ENCODE measurements at places on chromosomes 6 and 20.
A peak's percentile ranks its signal among the peaks of the same experiment; 100 is the strongest.

DNA sequence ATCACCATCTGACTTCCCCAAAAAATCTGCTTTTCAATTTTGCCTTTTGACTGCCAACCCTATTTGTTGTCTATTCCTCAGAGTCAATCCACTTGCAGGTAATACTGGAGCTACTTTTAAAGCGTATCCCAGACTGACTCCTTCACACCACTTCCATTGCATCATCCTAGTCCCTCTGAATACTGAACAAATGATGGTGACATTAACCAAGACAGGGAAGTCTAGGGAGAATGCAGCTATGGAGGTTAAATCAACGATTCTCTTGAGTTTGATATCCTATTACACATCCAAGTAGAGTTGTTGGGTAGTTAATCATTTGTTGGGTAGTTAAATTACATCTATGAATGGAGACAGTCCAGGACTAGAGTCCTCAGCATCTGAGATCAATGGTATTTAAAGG is 2.0 kb downstream of the OGFRL1 start:
- DNase-seq, result no peak

GRCh38 chr20:64044484-64045247 is 4.8 kb downstream of the SOX18 start:
- peak; percentile 65 for DNase-seq

DNA sequence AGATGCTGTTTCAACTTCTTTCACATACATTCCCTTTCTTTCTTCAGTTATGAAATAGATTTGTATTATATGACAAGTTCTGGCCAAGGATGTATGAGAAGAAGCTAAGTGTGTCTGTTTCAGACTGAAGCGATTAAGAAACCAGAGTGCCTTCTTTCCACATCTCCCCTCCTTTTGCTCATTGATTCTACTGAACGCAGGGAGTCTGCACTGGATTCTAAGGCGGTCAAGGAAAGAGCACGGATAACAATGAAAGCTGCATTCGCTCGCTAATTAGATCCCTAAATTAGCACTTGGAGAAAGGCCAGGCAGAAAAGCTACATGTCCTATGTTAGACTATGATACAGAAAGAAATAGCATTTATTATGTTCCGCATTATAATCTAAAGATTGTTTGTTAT is 267.7 kb downstream of the HAO1 start:
- no peak for DNase-seq

- no peak for DNase-seq
These were observed 8.1 kb upstream of the CSE1L start for GRCh38 chr20:49037962-49038387.

DNA sequence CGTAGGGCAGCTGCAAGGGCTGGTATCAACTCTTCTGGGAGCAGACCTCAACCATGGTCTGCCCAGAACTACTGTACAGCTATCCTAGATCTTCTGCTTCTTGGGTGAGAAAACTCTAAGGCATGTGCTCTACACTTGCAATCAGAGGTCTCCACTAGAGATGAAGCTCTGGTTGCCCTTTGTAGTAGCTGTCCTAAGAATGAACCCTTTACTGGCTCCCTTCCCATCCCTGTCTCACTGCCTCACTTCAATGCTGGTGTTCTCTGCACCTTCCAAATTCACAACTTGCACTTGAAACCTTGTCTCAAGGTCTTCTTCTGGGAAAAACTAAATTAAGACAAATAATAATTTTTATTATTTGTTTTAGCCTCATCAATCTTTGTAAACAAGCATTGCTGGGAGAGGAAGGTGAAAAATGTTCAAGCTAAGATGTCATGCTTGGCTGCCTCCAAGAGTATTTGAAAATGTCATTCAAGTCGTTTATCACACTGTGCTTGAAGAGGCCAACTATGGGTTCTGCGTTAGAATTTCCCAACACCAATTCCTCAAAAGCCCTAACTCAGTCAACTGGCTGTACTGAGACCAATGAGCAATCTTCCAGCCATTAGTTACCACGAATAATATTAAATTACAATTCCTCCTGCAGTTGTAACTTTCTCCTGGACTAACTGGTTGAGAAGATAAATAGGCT is 255.7 kb upstream of the PRND start:
- DNase-seq, result no peak

GRCh38 chr6:36745283-36745682 is 47.7 kb downstream of the RAB44 start:
- DNase-seq, result no peak

DNA sequence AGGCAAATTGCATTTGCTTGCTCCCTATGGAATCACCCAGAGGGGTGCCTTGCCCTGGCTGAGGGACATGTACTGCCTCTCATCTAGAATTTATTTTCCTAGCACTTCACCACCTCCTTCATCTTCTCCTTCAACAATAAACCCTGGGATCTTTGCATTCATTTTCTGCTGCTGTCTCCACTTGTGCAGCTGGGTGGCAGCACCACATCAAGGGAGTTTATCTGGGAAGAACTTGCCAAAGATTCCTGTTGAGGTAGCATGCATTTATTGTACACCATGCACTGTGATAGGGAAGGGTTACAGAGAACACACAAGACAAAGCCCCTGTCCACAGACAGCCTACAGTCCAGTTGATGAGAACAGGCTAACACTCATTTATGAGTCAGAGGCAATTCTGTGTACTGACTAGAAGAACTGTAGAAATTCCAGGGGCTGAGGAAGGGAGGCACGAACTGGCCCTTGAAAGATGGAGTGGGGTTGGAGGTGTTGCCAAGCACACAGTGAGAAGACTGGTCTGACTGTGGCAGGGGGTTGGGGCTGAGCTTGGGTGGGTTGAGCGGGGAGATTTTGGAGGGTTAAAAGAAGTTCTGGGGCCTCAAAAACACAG is 17.5 kb downstream of the C20orf173 start:
- DNase-seq, result no peak

DNA sequence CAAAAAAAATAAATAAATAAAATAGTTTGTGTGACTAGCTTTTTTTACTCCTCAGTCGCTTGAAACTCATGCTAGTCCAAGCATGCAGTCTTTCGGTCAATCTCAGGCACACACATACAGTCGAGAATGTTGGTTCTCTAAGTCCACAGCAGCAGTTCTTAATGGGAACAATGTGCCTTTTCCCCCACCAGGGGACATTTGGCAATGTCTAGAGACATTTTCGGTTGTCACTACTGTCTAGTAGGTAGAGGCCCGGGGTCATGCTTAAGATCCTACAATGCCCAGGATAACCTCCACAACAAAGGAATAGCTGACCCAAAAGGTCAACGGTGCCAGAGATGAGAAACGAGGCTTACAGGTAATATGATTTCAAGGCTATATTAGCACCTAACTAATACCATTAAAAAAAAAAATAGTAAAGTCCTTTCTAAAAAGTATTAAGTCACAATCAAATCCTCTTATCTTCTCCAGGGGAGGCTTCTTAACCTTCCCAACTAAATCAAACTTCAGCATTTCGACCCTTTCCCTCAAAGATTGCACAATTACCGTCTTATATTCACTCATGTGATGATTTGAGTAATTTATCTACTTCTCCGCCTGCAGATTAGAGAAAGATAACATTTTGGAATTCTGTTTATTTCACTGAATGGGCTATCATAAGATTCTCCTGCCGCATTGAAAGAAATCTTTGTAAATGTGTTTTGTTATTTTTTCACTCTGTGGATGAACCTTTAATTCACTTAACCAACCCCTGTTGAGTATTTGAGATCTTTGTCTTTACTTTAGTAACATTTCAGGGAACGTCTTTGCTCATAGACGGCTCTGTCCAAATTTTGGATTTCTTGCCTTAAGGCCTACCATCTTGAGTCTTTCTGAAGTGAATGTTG is 8.1 kb upstream of the SALL4 start:
- no peak for DNase-seq

- DNase-seq, result no peak
These were observed 769.2 kb upstream of the DEFB115 start for GRCh38 chr20:30487947-30488926.

- no peak for DNase-seq
These were observed 23.2 kb upstream of the CHRNA4 start for GRCh38 chr20:63384336-63384735.

- no peak for DNase-seq
These were observed 3.9 kb upstream of the TGM2 start for GRCh38 chr20:38168791-38169589.

DNA sequence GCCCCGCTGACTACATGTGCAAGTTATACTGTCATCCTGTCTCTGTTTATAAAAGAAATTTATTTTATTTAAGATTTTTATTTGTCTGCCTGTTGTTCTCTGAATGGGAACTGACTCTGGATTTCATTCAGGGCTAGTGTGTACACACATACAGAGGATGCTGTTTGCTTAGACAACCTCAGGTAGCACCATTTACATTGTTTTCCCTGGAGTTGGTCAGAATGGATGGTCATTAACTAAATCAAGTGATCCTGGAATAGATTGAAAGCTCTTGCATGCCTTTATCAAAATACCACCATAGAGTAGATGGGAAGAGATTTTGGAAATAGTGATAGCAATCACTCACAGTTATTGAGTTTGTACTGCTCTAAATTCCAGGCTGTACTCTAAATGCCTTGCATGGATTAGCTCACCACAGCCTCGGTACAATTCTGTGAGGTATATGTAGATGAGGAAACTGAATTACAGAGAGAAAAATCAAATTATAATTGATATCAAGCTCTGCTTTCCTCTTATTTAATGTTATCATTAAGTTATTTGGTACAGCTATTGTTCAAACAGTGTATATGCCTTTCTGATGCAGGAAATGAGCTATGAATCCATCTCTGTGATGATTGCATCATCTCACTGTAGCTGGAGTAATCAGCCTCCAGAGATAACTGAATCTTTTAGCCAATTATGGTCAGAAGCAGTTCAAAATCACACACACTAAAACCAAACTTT is 51.9 kb downstream of the RNF217 start:
- DNase-seq, result no peak

DNA sequence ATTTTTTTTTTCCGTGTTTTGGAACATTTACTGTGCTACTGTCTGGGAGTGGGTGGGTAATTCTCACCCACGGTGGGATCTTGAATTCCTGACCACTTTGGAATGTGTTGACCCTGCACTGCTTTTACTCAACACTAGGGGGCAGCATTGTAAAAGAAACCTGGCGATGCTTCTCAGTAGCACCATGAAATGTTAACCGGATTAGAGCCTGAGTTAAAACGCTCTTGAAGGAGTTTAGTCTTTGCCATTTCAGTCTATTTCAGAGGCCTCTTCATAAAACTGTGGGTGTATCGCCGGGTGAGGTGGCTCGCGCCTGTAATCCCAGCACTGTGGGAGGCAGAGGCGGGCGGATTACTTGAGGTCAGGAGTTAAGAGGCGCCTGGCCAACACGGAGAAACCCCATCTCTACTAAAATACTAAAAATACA is 114.4 kb upstream of the PRND start:
- no peak for DNase-seq
